Lung (tissue), 17 donors: ENCODE measurements at places on chromosomes 1 and 21. TPM values are rescaled to one million over a fixed set of nuclear protein-coding genes. Genes with fewer than 3 reads are reported as not detected.

- DNase-seq, result no peak
These were observed 32.1 kb downstream of the FOXD2 start for GRCh38 chr1:47469910-47470309.

CCDC190 gene
- total RNA-seq, result 2.4 TPM

GRCh38 chr1:209241487-209241886, 342.0 kb upstream of the CAMK1G start:
- peak; percentile 74 for DNase-seq

DNA sequence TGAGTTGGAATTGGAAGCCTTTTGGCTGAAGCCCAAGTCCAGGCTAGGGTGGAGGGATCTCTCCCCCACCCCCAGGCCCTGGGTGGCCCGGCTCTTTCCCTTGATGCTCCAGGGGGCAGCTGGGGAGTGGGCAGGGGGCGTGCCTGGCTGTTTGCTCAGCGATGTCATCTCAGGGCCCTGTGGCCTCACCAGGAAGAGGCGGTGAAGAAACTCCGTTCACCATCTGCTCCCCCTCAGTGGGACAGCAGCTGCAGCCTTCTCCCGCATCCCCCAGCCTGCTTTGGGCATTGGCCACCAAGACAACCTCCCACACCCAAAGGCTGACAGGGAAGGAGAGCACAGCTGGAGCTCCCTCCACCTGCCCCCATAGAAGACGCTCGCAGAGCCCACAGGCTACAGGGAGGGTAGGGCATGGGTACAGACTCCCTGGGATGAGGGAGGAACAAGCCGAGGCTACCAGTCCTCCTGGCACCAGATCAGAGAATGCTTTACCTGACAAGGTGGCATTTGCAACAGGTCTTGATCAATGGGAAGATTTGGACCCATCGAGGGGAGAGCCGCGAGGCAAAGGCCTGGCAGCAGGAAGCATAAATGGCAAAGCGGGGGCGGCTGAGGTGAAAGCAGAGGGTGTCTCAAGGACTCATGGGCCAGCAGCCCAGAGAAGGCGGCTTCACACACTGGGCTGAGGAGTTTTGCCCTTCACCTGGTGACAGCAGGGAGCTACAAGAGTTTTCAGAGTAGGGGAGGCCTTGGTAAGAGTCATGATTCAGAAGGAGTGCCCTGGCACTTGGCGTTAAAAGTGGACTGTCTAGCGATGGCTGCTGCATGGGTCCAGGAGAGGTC, 6.5 kb upstream of the GUCA2A start:
- peak; percentile 76 for DNase-seq

DNA sequence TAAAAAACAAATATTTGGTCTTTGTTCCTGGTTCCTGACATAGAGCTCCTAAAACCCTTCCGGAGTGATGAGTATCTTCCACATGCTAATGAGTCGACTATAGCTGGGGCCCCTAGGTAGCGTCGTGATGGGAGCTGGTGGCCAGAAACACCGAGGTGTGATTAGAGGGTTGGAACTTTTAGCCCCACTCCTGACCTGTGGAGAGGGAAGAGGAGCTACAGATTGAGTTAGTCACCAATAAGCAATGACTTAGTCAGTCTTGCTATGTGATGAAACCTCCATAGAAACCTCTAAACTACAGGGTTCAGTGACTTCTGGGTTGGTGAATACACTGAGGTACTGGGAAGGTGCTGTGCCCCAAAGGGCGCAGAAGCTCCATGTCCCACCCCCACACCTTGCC, 30.1 kb upstream of the PLD5 start:
- DNase-seq, result no peak

- DNase-seq, result no peak
These were observed 527.9 kb downstream of the NPHP4 start for GRCh38 chr1:5464366-5464765.

ZNF678 gene
- total RNA-seq, result 7.2 TPM

PLA2G2A gene
- 33.1 TPM for total RNA-seq

- no peak for DNase-seq
These were observed 78.6 kb downstream of the MORN1 start for GRCh38 chr1:2312515-2313301.

GRCh38 chr1:64327119-64327518, 123.7 kb downstream of the UBE2U start:
- DNase-seq, result no peak

- DNase-seq, result peak; percentile 36
These were observed 14.7 kb downstream of the GREM2 start for GRCh38 chr1:240597153-240597745.

GPA33 gene
- 0.26 TPM for total RNA-seq

DNA sequence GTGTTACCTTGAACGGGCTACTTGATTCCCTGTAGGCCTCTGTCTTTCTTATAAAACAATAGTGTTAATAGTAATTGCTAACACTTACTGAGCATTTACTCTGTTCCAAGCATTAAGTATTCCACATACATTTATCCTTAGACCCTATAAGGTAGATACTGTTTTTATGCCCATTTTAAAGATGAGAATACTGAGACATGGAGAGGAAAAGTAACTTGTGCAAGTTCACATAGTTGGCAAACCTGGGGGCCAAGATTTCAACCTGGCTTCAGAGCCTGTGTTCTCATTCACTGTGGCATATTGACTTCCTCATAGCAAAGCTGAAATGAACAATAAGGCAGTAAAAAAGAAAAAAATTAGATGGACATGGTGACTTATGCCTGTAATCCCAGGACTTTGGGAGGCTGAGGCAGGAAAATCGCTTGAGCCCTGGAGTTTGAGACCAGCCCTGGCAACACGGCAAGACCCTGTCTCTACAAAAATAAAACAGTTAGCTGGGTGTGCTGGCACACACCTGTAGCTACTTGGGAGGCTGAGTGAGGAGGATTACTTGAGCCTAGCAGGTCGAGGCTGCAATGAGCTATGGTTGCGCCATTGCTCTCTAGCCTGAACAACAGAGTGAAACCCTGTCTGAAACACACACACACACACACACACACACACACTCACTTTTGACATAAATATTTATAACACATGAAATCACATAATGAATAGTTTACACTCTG, 19.6 kb upstream of the HMGN2 start:
- DNase-seq, result no peak

ATP6V1G3 gene
- not detected for total RNA-seq

OLFML3 gene
- 27.4 TPM for total RNA-seq
